ENCODE measurements at places on chromosomes 2 and 18.

GRCh38 chr2:98806236-98806697 is 75.3 kb upstream of the MGAT4A start:
- H3K4me1 ChIP-seq, result peaks cover 11% of the 10 kb centered on the region
- no peaks in the 10 kb centered on the region for H3K27me3 ChIP-seq
- no peak overlapping the region for H3K27ac ChIP-seq
- H3K36me3 ChIP-seq, result no peaks in the 10 kb centered on the region
- no peak overlapping the region for H3K4me3 ChIP-seq

DNA sequence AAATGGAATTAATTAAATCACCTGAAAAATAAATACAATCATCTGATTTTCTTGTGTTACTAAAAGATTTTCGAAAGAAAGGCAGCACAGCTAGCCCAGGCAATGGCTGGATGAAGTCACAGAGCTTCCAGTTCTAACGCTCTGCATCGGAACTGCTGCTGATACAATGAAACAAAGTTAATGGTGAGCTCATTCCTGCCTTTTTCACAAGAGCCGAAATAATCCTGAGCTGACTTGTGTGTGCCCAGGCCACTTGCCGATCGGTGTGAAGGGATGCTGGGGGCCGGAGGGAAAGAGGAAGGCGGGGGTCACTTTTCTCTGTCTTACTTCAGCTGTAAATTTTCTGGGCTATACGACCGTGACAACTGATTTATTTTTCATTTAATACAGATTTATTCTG is 149.5 kb downstream of the INO80D start:
- H3K27ac ChIP-seq, result no peak overlapping the region
- H3K4me1 ChIP-seq, result no peaks in the 10 kb centered on the region
- no peak for DNase-seq
- H3K36me3 ChIP-seq, result no peaks in the 10 kb centered on the region

- no peaks in the 10 kb centered on the region for H3K4me1 ChIP-seq
- DNase-seq, result no peak
Observed at GRCh38 chr2:29747786-29748470, 173.5 kb downstream of the ALK start.

GRCh38 chr2:178309541-178309940 is 115.2 kb downstream of the OSBPL6 start:
- H3K27ac ChIP-seq, result no peak overlapping the region
- H3K27me3 ChIP-seq, result no peaks in the 10 kb centered on the region
- no peaks in the 10 kb centered on the region for H3K4me1 ChIP-seq
- no peak overlapping the region for H3K4me3 ChIP-seq
- DNase-seq, result no peak
- H3K36me3 ChIP-seq, result no peaks in the 10 kb centered on the region

GRCh38 chr2:11984316-11985158 is 238.1 kb downstream of the LPIN1 start:
- no peaks in the 10 kb centered on the region for H3K27me3 ChIP-seq
- H3K27ac ChIP-seq, result no peak overlapping the region
- no peaks in the 10 kb centered on the region for H3K4me1 ChIP-seq
- no peak overlapping the region for H3K4me3 ChIP-seq
- no peaks in the 10 kb centered on the region for H3K36me3 ChIP-seq

DNA sequence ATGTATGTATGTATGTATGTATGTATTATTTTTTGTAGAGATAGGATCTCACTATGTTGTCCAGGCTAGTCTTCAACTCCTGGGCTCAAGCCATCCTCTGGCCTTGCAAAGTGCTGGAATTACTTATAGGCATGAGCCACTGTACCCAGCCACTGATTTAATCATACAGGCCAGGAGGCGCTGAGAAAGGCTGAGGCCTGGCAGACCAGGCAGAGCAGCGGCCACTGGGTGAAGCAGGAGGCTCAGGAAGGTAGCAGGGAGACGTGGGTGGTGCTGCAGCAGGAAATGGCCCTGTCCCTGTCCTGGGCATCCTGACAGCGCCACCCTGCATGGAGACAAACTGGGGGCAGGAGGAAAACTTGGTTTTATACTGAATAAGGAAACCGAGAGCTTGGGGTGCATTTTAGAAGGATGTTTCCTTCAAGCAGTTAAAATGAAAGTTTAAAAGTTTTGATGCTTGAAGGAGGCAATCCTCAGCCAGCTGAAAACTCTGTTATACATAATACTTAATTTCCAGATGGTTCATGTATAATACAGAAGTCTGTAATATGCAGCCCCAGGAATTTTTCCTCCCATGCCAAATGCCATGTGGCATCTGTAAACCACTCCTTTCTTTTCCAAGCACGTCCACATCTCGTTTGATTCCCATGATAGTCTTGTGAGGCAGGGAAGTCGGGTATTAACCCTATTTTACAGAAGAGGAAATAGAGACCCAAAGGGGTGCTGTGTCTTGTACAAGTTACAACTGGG is 182.4 kb downstream of the CELF4 start:
- no peaks in the 10 kb centered on the region for H3K4me1 ChIP-seq
- H3K27ac ChIP-seq, result no peak overlapping the region
- no peak overlapping the region for H3K4me3 ChIP-seq
- DNase-seq, result no peak
- no peaks in the 10 kb centered on the region for H3K36me3 ChIP-seq

GRCh38 chr2:238821391-238821790 is 26.5 kb upstream of the TWIST2 start:
- H3K4me1 ChIP-seq, result no peaks in the 10 kb centered on the region
- H3K36me3 ChIP-seq, result no peaks in the 10 kb centered on the region
- no peak overlapping the region for H3K4me3 ChIP-seq
- peaks cover 9% of the 10 kb centered on the region for H3K27me3 ChIP-seq

All from CD4-positive, alpha-beta memory T cell (primary cell).